ENCODE measurements at places on chromosomes 1 and 21. TPM values are rescaled to one million over a fixed set of nuclear protein-coding genes. Genes with fewer than 3 reads are reported as not detected.

KCNJ10 gene
- polyA plus RNA-seq, result 22.2 TPM

RSPH1 gene
- 14.4 TPM for polyA plus RNA-seq

CLEC20A gene
- 0.30 TPM for polyA plus RNA-seq

PLA2G4A gene
- 7.9 TPM for polyA plus RNA-seq

TXNIP gene
- polyA plus RNA-seq, result 360 TPM

GPR52 gene
- not detected for polyA plus RNA-seq

LAMC1 gene
- polyA plus RNA-seq, result 297 TPM

SGIP1 gene
- 18.4 TPM for polyA plus RNA-seq

GRCh38 chr1:94866164-94866807 lies 46.1 kb downstream of the SLC44A3 start:
- peak; percentile 71 for DNase-seq

GRCh38 chr1:228084325-228084724 lies 1.8 kb downstream of the ARF1 start:
- no peak for DNase-seq

DNA sequence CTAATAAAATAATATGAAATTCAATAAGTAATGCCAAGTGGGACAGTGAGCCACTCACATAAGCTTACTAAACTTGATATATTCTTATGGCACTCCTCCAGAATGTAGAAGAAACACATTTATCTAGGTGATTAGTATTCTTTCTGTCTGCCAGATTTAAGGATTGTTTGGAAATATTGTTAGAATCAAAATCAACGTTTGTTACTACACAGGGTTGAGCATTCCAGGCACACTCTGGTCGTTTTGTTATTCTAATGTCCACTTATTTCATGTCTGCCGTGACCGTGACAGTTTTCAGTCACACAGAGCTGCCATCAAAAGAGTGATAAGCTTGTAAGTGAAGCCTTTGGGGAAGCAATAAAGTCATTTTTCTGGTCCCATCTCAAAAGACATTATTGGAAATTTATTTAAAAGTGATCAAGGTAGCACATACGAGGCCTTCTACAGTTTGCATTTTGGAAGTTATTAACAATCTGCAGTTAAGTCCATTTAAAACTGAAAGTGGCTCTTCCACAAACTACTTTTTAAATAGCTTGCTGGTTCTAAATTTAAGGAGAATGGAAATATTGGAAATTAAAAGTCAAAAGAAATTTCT lies 38.0 kb downstream of the NFIA start:
- no peak for DNase-seq

- peak; percentile 77 for DNase-seq
Measured at GRCh38 chr1:58768971-58769808, 14.7 kb downstream of the JUN start.

DNA sequence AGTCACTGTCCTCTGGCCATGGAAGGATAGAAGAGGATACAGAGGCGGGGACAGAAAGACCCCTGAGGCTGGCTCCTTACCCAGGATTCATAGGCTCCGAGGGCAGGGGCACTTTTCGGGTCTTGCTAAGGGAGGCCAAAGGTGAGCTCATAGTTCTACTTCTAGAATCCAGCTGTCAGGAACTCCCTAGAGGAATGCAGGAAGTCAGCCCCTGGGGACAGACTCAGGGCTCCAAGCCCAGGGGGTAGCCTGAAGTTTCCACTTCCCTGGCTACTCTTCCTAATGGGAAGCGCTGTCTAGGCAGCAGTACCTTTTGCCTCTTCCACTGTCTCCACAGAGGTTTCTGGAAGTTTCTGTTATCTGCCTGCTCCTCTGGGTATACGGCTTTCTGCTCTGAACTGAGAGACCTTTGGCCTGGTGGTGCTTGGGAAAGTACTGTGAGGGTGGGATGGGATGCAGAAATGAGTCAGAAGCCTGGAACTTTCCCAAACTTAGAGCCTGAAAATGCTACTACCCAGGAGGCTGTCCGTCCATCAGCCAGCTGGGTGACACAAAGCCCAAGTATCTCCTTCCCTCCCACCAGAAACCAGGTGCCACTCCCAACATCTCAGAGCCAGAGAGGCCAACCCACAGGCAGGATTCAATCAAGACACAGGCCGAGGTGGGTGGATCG lies 3.6 kb downstream of the UBXN11 start:
- no peak for DNase-seq

- no peak for DNase-seq
Measured at GRCh38 chr1:7510389-7510931, 260.6 kb upstream of the VAMP3 start.

GRCh38 chr21:44395260-44395659 lies 41.8 kb downstream of the TRPM2 start:
- no peak for DNase-seq

GRCh38 chr1:229092377-229093237 lies 178.3 kb upstream of the RAB4A start:
- DNase-seq, result peak; percentile 87

DNA sequence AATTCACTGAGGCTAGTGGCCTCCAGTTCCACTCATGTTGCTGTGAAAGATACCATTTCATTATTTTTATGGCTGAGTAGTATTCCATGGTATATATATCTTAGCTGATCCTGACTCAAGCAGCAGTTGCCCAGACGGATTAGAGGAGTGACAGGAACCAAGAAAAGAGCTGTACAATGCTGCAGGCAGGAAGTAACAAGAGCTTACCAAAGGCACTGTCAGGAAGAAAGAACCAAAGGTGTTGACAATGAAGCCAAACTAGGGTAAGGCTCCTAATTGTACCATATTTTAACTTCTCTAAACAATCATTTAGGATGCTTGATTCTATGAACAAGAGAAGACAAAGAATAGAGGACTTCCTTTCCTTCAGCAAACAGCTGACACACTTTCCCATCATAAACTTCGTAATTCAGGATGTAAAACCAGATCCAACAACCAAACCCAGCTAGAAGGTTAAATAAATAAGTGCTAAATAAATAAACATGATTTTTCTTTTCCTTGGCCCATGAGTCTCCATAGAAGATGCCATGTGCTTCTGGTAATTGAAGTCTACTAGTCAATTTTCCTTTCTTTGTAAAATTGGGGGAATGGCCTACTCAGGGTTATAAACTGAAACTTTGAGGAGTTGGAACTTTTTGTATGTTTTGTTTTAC lies 248.2 kb upstream of the SGIP1 start:
- no peak for DNase-seq

DNA sequence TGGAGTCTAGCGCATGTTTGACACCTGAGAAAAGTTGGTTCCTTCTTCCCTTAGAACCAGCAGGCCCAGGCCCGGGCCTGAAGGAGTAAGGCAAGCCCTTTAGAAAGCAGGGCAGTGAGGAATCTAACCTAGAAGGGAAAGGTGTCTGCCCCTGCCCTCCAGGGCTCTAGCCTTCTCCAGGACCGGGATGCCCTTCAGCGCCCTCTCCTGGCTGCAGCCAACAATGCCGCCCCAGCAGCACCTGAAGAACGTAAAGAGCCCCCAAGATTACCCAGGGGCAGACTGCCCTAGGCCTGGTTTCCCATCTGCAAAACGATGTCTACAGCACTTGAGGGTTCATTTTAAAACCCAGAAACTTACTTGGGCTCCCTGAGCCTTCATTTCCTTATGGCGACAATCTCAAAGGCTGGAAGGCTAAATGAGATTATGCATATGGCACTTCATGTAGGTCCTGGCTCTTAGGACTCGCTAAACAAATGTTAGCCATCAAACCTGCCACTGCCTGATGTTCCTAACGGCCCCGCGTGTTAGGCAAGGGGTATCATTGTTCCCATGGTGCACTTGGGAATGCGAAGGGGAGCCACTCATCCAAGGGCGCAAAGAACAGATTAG lies 106.7 kb upstream of the KLHDC7A start:
- DNase-seq, result no peak

DNA sequence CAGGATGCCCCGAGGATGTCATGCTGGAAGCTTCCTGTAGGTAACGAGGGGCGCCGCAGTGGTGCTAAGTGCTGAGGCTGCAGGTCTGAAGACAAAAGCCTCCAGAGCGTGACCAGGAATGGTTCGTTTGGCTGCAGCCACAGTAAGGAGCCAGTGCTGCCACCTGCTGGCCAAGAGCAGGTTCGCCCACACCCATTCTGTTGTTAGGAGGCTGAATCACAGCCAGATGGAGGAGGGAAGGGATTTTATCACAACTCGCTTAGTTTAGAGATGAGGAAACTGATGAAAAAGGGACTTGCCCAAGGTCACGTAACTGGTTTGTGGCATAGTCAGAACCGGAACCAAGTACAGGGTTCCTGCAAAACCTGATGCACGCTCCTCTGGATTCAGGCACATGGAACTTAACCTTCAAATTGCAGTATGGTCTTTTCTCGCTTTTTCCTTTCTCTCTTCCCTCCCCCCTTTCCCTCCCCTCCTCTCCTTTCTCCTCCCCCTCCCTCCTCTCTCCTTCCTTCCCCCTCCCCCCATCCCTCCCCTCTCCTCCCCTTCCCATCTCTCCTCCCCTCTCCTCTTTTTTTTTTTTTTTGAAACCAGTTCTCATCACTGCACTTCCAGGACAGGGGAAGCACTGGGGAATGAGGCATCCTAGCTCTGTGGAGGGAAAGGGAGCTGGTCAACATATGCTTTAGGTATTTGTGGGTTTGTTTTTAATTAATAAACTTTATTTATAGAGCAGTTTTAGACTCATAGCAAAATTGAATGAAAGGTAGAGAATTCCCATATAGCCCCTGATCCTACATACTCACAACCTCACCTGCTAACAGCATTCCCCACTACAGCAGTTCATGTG lies 81.8 kb downstream of the MPZL1 start:
- DNase-seq, result peak; percentile 68

DNA sequence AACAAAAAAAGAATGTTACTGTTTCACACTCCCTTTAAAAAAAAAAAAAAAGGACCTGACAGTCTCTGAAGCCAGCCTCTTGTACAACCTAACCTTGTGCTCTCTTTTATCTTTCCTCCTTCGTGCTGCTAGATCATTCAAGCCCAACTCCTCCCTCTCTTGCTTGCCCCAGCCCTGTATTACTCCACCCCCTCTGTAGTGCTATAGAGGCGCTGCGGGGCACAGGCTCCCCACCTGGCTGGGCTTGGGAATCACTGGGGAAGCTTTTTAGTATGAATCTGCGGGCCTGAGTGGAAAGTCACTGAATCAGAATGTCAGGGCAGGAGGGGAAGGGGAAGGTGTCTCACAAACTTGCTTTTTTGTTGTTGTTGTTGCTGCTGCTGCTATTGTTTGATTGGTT lies 383.7 kb upstream of the CAMK1G start:
- no peak for DNase-seq

GRCh38 chr1:155226910-155227260 lies 18.4 kb downstream of the MTX1 start:
- DNase-seq, result no peak

DNA sequence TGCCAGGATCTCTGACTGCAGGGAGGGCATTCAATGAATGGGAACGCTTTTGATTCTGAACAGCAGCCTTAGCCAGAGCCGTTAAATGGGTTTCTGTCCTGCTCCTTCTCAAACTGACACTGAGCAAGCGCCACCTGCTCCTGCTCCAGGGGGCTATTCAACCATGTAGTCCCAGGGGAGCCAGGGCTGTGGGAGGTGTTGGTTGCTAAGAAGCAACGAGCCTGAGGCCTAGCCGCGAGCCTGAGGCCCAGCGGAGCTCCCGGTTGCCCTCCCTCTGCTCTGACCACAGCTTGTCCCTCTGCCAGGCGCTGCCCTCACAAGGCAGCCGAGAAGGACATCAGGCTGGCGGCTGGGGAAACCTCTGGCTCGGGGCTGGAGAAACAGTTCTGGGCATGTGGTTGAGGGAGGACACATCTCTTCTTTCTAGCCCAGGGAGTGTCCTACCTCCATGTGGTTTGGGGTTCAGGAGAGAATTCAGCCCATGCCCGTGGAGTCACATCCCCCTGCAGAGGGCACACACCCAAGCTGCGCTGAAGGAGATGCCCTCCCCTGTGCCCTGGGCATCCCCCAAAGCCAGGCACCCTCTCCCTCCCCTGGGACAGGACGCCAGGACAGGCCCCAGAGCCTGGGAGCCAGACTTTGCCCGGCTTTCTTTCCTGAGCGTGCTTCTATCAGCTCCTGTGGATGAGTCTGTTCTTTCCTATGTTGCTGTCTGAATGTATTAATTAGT lies 18.0 kb downstream of the PCP4 start:
- DNase-seq, result peak; percentile 57

DNA sequence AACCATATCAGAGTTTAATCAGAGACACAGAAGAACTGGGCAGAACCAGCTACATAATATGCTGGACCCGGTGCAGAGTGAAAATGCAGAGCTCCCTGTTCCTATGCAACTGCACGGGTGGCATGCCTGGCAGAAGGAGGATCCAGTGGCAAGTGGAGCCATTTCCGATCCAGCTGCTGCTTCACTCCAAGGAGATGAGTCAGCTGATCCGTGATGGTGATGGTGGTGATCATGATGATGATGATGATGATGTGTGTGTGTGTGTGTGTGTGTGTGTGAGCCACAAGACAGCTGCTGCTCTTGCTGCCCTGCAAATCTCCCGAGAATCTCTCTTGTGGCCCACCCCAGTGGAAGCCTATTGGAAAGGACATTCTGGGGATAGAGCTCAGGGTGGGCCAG lies 133.0 kb downstream of the URB2 start:
- DNase-seq, result no peak

DNA sequence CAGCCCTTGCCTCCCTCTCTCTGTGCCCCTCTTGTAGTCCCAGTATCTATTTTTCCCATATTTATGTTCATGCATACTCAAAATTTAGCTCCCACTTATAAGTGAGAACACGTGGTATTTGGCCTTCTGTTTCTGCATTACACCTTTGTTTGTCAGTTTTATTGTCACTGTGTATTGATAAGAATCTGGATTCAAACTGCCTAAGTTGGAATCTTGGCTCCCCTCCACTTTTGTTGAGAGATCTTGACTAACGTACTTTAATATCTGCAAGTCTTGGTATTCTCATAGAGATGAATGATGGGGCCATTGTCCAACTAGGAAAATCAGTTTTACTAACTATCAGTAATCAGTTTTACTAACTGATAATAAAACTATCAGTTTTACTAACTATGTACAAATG lies 87.8 kb upstream of the PRMT6 start:
- no peak for DNase-seq

GRCh38 chr1:200558866-200559459 lies 61.6 kb downstream of the KIF14 start:
- peak; percentile 26 for DNase-seq

DNA sequence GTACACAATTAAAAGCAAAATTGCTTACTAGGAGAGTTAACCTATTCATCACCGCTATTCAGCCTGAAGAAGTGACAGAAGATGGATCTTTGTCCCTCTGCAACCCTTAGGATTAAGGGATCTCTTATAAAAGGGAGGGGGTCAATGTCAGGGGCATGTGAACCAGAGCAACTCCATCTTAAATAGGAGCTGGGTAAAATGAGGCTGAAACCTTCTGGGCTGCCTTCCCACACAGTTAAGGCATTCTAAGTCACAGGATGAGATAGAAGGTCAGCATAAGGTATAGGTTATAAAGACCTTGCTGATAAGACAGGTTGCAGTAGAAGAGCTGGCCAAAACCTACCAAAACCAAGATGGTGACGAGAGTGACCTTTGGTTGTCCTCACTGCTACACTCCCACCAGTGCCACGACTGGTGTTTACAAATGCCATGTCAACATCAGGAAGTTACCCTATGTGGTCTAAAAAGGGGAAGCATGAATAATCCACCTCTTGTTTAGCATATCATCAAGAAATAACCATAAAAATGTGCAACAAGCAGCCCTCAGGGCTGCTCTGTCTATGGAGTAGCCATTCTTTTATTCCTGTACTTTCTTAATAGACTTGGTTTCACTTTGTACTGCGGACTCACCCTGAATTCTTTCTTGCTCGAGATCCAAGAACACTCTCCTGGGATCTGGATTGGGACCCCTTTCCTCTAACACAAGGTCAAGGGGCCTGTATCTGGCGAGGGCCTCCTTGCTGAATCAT lies 35.3 kb upstream of the NEK2 start:
- no peak for DNase-seq

All from left kidney (tissue), 8 donors.